ENCODE measurements at places on chromosomes 13 and 19.

- DNase-seq = no peak
Measured at GRCh38 chr13:43363156-43363953, 340.0 kb downstream of the DNAJC15 start.

- no peak for DNase-seq
Measured at GRCh38 chr13:73325723-73326558, 267.1 kb downstream of the KLF5 start.

- no peak for DNase-seq
Measured at GRCh38 chr13:60075850-60076249, 87.9 kb downstream of the DIAPH3 start.

- DNase-seq = peak; percentile 55
Measured at GRCh38 chr19:44653977-44654774, 10.5 kb downstream of the PVR start.

- no peak for DNase-seq
Measured at GRCh38 chr13:30257468-30258099, 49.8 kb downstream of the KATNAL1 start.
